Stimulated activated CD4-positive, alpha-beta T cell treated with anti-CD3 and anti-CD28 coated beads, Interleukin-1b, Interleukin-23, amount 100 ng/mL, for 48 hours (primary cell): ENCODE measurements at places on chromosomes 5 and 9.

DNA sequence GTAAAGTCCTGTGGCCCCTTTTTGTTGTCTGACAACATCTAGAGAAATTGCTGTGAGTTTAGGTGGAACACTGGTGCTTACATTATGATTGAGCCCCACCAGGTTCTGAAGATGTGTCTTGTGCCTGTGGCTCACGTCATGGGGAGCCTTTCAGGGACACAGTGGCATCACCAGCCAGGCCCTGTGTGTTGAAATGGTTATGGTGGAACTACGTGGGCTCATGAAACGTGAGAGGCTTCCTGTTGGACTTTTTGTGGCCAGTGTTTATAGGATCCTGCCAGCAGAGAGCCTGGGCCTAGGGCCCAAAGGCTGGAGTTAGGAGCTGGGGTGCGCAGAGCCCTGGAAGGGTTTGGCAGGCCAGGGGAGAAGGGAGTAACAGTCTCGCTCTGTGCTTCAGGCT lies 46.8 kb downstream of the TENT4A start:
- no peak for DNase-seq

DNA sequence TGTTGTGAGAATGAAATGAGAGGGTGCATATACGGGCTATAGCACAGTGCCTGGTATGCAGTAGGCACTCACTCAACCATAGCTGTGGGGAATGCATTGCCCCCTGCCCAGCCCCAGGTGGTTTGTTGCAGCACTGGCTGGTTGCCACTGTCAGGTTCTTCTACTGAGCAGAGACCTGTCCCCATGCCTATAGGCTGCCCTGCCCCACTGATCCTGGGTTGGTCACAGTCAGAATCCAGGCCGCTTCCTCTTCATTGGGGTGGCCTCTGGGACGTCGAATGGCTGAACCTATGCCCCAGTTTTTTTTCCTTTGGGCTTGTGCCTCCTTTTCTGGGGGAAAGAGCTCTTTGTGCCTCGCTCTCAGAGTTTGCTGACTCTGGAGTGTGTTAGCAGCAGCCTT lies 74.6 kb downstream of the RGS3 start:
- DNase-seq, result no peak

- no peak for DNase-seq
Measured at GRCh38 chr9:6779417-6780241, 21.9 kb downstream of the KDM4C start.

DNA sequence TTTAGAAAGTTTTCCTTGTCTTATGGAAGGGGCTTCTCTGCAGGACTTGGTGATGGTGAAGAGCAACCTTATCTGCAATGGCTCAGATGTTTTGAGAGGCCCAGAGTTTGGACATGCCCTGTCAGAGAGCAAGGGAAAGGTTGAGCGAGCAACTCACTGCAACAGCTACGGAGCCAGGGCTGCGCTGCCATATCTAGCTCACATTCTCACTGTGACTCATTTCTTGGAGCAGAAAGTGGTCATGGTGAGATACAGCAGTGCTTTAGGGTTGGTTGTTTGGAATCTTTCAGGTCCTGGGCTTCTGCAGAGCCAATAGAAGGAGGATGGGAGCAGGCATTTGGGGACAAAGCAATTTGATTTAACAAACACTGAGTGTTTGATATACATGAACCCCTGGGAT lies 12.3 kb downstream of the GLRA1 start:
- no peak for DNase-seq

DNA sequence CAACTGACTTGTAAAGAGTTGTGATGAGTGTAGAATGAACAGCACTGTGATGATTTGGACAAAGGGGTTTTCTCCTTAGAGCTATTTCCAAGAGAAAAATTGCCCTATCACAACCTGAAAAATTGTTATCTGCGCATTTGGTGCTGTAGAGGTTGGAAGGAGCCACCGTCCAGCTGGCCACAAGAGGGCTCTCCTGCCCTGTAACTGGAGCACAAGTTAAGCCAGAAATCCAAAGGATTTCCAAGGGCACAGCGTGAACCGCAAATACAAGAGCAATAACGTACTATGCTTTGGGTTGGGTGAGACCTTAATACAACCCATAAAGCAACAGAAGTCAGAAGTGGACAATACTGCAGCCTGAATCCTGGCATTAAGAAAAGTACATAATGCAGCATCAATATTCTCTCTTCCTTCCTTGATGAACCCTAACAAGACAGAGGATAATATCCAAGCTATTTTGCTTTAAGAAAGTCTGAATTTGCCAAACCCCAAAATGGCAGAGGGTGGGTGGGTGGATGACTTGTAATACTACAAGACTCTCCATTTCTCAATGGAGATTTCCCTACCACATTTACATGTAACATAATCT lies 56.8 kb upstream of the SMIM32 start:
- peak; percentile 2 for DNase-seq

DNA sequence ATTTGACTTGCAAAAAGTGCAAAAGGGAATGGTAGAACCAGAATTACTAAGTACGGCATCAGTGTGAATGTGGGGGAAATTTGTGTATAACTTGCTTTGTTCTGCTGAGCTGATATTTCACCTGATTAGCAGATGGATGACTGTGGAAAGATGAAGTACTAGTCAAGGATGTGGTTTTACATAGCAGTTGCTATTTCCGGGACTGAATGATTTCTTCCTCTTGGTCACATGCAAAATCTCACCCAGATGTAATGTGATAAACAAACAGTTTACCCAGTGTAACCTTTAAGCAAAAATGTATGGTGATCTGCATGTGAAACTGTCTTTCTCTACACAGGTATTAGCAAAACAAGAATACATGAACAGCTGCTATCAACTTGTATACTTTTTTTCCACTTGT lies 46.1 kb downstream of the DCP2 start:
- DNase-seq, result no peak

DNA sequence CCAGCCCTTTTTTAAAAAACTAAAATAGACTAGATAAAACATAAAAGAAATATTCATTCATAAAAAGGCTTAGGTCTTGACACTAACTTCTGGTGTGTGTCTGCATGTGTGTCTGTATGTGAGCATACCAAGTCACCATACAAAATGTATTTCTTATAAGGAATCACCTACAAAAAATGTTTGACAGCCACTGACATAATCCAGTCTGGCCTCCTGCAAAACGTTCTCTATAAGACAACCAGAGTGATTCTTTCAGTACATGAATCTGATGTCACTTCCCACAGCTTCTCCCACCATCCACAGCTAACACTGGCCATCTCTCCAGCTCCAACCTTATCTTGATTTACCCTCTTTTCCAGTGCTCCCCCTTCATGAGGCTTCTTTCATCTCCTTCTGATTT lies 192.3 kb downstream of the TLE1 start:
- no peak for DNase-seq

GRCh38 chr5:179237770-179238627 lies 107.3 kb downstream of the ADAMTS2 start:
- DNase-seq, result no peak

DNA sequence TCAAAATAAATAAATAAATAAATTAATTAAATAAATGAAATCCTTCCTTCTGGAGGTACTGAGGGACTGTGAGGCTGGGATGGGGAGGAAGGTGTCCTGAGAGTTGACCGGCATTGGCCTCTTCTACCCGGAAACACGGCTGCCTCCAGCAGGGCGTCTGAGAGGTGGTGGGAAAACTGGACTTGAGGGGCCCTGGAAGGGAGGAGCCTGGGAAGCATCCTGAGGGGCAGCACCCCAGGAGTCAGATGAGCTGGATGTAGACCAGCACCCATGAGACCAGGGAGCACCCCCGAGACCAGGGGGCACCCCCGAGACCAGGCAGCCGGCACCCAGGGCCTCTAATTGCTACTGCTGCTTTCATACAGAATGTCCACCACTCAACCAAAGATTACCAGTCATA lies 8.8 kb upstream of the NSMF start:
- DNase-seq, result no peak

DNA sequence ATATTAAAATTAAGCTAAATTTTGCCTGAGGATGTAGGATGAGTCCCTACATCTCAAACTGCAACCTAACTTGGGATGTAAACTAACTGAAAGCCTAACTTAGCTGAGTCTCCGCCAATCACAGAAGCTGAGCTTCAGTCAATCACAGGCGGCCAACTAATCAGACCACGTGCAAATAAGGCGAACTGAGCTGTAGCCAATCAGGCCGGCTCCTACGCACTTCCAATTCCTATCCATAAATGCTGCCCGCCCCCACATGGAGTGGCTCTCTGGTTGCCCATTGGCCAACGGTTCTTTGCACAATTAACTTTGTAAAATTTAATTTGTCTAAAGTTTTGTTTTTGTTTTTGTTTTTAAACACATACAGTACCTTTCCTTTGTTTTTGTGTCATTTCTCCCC lies 13.9 kb upstream of the GPX8 start:
- no peak for DNase-seq

DNA sequence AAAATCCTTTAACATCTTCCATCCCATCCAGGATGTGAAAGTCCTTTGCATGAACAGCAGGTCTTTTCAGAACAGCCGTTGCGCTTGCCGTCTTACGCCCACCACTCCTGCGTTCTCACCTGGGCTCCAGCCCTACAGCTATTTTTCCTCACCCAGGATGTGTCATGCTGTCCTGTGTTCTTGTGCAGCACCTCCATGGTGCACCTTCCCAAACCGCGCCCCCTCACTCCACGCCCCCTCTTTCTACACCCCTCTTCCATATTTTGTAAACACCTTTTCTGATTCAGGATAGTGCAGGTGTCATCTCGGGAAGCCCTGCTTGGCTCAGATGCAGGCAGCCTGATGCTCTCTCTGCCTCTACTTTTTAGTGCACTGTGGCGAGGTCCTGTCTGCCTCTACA lies 18.4 kb downstream of the CAMK4 start:
- no peak for DNase-seq

DNA sequence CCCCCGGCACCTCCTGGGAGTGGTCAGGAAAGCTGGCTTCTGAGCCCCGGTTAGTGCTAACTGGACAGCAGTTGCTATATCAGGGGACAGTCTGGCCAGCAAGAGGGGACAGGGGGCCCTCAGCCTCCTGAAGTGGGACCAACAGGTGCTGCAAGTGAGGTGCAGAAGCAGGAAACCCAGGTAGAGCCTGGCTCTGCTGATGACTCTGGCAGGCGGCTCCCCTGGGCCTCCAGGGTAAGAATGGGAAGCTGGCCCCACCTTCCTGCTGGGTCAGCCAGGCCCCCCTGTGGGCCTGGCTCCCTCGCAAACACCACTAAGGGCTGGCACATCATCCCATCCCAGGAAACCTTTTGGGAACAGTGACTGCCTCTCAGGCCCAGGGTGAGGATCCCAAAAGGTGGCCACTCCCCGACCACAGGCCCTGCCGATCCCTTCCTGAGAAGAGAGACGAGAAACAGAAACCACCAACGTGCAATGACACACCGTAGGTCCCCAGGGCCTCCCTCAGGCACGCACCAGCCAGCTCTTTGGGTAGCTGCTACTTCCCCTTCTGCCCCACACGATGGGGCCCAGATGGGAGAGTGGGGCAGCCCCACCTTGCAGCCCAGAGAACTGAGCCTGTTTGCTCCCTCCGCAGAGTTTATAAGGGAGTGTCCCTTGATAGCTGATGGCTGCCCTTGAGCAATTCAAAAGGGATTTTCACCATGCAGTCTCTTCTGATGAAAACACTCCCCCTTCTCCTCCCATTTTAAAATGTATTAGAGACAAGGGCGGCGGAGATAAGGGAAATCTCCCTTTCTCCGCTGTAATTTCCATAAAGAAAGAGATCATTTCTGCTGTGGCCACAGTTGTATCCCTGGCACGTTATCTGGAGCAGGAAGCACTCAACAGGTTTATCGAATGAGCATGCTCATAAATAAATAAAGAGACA lies 76.8 kb downstream of the STK10 start:
- DNase-seq, result peak; percentile 93

GRCh38 chr9:69252436-69252835 lies 72.6 kb upstream of the ENTREP1 start:
- no peak for DNase-seq

- no peak for DNase-seq
Measured at GRCh38 chr5:8188874-8189565, 320.1 kb downstream of the MTRR start.

DNA sequence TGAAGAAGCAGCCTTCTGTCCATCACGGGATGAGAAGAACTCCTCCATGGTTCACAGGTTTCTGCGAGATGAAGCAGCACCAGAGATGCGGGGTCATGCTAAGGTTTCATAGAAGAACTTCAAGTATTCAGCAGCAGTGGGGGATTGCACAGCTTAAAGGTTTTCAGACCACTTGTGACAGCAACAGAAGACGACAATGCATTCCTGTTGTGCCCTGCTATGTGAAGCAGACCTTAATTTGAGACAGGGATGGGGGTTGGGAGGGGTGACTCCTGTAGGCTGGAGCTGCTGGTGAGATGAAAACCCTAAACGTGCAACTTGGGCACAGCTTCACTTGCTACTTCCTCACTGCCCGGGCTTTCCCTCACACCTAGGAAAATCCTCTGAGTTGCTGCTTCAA lies 256.0 kb downstream of the SLIT3 start:
- DNase-seq, result no peak

GRCh38 chr9:76586390-76587314 lies 127.7 kb downstream of the GCNT1 start:
- DNase-seq, result no peak

DNA sequence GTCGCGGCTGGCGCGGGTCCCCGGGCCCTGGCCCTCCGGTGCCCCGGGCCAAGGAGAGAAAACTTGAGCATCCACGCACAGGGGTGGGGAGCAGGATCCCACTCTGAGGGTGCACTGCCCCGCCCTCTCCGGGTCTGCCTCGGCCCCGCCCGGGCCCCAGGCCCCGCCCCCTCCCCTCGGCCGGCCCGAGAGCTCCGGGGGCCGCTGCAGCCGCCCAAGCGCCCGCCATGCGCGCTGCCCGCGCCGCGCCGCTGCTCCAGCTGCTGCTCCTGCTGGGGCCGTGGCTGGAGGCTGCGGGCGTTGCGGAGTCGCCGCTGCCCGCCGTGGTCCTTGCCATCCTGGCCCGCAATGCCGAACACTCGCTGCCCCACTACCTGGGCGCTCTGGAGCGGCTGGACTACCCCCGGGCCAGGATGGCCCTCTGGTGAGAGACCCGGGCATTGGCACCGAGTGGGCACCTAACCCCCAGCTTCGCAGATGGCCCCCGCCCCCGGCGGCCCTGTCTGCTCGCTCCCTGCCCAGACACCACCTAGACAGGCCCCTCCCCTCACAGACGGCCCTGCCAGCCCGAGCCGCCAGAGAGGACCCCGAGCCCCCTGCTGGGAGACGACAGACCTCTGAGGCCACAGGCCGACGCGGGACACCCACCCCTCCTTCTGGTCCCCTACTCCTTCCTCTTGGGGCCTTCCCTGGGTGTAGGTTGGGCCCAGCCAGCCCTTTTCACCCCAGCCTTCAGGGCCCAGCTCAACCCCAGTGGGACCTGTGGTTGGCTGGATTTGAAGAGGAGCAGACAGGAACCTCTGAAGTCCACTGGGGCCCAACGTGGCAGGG lies at the start of gene CERCAM:
Gene CERCAM, plus strand, starts transcription at position 207 of the 831 bp plus-strand sequence. Its CDS starts 21 bp downstream, at position 228.
- DNase-seq, result peak; percentile 27

DNA sequence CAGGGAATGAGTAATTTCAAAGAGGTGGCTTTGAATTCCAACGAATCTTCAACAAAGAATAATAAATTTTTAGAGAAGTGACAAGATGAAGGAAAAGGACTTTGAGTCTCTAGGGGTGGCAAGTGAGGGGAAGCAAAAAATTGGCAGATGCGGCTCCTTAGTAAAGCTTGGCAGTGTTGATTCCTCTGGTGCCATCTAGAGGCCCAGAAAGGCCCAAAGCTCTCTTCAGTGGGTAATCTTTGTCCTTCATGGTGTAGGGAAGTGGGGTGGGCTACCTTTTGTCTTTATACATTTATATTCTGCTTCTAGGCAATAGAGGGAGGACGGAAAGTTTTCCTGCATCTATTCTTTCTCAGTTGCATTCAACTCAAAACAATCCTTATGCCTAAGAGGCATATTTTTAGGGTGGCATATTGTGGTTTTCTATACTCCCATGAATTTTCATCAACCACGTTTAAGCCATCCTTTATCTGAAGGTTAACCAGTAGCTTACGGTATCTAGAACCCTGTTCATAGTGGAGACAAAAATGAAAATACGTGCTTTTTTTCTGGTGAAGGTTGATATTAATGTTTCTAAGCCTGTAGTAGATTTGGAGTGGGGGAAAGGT lies 17.5 kb upstream of the ROPN1L start:
- DNase-seq, result no peak
